Right cardiac atrium (tissue), 5 donors: ENCODE measurements at places on chromosomes 5 and 9.

GRCh38 chr5:73564675-73565074 is 764 bp downstream of the ANKRA2 start:
- DNase-seq, result no peak

DNA sequence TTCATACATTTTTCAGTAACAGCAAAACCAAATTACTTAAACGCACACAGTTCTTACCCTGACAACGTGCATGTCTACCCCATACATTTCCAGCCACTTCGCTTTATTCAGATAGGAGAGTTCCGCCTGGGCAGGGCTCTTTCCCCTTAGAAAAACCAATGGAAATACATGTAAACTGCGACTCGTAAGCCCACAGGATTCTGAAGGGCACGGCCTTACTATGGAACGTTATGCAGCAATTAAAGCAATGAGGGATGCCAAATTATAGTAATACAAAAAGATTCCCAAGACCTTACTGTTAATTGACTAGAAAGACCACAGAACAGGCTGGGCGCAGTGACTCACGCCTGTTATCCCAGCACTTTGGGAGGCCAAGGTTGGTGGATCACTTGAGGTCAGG is 64.5 kb downstream of the EPB41L4B start:
- DNase-seq, result no peak

GRCh38 chr9:125650271-125650737 is 56.7 kb downstream of the MAPKAP1 start:
- DNase-seq, result no peak

- no peak for DNase-seq
Measured at GRCh38 chr5:16880547-16880946, 55.5 kb downstream of the MYO10 start.

- DNase-seq, result no peak
Measured at GRCh38 chr9:25636026-25636425, 42.2 kb downstream of the TUSC1 start.

- no peak for DNase-seq
Measured at GRCh38 chr9:69078069-69078468, 42.5 kb downstream of the FXN start.

DNA sequence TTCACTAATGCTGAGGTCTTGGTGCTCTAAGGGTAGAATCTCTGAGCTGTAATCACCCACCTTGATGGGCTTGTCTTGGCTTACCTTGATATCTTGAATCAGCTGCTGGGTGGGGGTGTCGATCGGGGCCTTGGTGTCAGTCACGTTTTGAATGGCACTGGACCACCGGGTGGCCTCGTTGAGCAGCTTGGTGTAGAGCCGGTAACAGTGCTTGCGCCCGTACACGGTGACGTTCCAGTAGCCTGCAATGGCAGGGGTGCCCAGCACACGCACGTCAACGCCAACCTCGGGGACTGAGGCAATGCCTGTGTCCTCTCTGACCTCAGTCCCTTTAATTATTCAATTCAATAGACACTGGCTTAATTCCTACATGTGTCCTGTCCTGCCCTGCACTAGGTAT is 63.1 kb upstream of the RETREG1 start:
- no peak for DNase-seq

DNA sequence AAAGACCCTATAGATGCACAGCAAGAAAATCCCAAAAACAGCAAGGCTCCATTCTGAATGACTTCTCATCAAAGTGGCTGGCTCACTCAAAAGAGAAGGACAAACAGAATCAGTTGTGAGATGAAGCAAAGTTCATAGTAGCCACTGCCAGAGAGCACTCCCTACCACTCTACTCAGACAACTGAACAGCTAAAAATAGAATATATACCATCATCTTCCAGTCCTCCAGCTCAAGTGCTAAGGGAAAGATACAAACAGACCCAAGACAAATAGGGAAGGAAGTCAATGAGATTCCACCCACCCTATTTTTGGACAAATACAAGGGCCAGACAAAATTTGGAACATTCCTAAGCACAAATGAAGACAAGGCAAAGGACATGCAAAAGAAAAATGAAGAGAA is 20.6 kb downstream of the GNAQ start:
- no peak for DNase-seq

GRCh38 chr9:116497095-116497890 is 189.8 kb upstream of the TRIM32 start:
- peak; percentile 56 for DNase-seq

- no peak for DNase-seq
Measured at GRCh38 chr5:89313044-89313443, 430.1 kb upstream of the MEF2C start.

DNA sequence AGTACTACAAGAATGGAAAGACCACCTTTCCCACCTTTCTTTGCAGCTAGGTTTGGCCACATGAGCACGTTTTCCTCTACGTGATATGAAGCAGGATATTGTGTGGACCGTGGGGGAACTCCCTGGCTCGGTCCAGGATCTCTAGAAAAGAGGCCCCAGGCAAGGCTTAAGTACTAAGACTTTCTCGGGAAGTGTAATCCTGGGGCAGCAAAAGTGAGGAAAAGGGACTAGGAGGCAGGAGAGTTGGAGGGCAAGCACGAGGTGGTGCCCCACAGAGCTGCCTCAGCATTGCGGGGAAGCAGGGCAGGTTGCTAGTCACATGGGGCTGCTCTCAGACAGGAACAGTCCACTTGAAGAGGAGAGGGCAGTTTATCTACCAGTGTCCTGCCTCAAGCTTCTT is 235.1 kb downstream of the GADD45G start:
- DNase-seq, result no peak

GRCh38 chr5:119453040-119453373 is 710 bp downstream of the HSD17B4 start:
- no peak for DNase-seq

- no peak for DNase-seq
Measured at GRCh38 chr9:130938652-130939404, at the start of gene FIBCD1. Gene FIBCD1 (minus strand): TSS chr9:130939247. CDS start chr9:130938607, 640 bp downstream.

GRCh38 chr9:135474915-135475314 is 4.7 kb upstream of the PPP1R26 start:
- no peak for DNase-seq

GRCh38 chr5:51487952-51488351 is 104.7 kb downstream of the ISL1 start:
- no peak for DNase-seq

GRCh38 chr5:61995486-61995885 is 310.5 kb upstream of the KIF2A start:
- DNase-seq, result no peak

GRCh38 chr5:100505984-100506670 is 29.0 kb upstream of the FAM174A start:
- DNase-seq, result no peak

GRCh38 chr5:18675041-18675440 is 1040.8 kb downstream of the TAF11L14 start:
- no peak for DNase-seq

- DNase-seq, result no peak
Measured at GRCh38 chr5:116757326-116757725, 182.7 kb upstream of the SEMA6A start.

GRCh38 chr5:31769530-31769929 is 130.6 kb downstream of the PDZD2 start:
- no peak for DNase-seq

DNA sequence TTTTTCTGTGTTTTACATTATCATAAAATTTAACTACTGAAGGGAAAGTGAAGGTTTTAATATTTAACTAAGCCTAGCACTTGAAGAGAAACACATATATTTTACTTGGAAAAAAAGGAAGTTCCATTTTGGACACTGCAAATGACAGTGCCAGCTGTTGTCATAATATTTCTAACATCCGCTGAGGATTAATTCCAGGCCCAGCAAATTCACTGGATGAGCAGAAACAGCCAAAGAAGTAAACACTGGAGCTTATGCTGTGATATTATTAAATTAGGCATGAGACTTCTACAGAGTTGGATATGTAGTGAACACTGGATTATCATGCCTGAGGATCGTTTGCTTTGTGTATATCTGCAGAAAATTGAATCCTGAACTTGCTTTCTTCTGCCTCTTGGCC is 67.6 kb downstream of the GHR start:
- no peak for DNase-seq

DNA sequence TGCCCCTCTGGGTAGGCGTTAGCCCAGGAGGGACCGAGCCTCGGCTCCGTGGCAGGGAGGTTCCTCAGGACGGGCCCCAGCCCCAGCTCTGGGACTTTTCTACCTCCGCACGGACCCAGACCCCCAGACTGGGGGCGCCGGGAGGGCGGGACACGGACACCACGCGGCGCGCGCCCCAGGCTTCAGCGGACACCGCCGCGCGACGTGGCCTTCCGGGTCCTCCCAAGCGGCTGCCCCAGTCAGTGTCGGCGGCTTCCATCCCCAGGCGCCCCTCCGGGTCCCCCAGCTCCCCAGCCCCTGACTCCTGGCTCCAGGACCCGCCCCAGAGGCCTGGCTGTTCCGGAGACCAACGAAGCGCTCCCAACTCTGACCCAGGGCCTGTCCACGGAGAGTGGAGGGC is 3.1 kb downstream of the LCNL1 start:
- peak; percentile 68 for DNase-seq

DNA sequence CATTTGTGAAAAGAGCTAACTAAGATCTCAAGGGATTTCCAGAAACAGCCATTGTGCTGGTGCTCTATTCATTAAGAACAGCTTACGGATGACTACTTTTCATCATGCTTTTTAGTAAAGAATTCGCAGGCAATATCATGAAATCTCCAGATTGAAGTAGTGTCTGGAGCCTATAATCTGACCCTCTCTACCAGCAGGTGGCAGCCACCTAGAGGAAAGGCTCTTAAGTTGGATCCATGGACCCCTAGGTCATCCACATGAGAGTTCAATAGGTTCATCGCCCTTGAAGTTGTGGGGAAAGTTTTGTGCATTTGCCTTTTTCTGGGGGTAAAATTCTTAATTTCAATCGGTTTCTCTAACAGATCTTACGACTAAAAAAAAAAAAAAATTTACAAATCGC is 82.3 kb downstream of the SLC1A3 start:
- DNase-seq, result no peak

DNA sequence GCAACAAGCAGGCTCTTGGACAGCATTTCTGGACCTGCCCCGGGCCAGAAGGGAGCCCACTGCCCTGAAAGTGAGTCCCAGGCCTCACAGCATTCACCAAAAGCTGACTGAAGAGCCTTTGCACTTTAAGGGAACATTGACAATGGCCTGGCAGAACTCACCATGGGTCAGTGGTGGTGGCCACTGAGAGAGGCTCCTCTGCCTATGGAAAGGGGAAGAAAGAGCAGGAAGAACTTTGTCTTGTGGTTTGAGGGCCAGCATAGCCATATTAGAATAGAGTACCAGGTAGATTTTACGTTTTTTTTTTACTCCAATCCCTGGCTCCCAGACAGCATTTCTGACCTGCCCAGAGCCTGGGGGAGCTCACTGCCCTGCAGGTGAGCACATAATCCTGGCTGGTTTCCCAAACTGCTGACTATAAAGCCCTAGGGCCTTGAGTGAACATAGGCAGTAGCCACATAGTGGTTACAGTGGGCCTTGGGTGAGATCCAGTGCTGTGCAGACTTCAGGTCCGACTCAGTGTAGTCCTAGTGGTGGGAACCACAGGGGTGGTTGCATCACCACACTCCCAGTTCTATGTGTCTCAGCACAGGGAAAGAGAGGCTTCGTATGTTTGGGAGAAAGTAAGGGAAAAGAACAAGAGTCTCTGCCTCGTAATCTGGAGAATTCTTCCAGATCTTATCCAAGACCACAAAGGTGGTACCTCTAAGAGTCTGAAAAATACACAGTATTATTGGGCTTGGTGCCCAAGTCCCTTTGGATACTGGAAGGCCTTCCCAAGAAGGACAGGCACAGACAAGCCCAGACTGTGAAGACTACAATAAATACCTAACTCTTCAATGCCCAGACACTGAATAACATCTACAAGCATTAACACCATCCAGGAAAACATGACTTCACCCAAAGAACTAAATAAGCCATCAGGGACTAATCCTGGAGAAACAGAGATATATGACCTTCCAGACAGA is 89.5 kb downstream of the TSSK1B start:
- peak; percentile 31 for DNase-seq
